ENCODE measurements at places on chromosomes 7 and 10. TPM values are rescaled to one million over a fixed set of nuclear protein-coding genes. Genes with fewer than 3 reads are reported as not detected.

DNA sequence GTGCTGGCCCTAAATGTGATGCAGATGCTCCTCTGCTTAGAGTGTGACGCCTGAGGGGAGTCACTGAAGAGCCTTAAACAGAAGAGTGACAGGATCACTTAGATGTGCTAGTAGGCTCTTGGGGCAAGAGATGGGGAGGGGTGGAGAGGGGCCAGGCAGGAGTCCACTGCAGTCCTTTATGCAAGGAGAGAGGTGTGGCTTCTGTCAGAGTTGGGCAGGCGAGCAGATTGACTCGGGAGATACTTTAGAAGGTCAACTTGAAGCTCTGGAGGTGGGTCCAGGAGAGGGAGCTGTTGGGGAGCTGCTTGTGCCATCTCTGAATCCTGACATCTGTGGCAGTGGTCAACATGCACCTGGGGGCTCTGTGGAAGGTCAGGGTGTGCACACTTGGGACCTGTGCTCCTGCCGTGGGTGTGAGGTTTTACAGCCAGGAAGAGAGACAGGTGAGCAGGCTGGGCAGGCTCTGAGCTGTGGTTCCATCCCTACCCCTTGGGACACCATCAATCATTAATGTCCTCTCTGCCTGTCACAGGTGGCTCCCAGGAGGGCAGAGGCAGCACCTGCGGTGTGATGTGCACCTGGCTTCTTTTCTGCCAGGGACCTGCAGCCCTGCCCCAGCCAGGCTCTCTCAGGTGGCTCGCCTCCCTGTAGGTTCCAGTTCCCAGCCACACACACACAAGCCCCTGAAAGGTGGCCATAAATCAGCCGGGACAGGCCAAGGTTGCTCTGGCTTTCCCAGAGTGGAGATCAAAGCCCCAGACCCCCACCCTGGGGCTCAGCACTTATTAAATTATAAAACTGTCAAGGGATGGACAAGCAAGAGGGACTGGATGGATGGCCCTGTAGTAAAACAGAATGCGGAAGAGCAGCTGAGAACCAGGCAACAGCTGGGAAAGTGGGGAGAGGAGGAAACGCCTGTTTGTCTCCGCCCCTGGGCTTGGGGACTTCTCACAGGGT lies 14.0 kb downstream of the NEURL1 start:
- no peaks in the 10 kb centered on the region for H3K27me3 ChIP-seq
- DNase-seq, result no peak

Gene HOXA3
- total RNA-seq, result 7.0 TPM

DNA sequence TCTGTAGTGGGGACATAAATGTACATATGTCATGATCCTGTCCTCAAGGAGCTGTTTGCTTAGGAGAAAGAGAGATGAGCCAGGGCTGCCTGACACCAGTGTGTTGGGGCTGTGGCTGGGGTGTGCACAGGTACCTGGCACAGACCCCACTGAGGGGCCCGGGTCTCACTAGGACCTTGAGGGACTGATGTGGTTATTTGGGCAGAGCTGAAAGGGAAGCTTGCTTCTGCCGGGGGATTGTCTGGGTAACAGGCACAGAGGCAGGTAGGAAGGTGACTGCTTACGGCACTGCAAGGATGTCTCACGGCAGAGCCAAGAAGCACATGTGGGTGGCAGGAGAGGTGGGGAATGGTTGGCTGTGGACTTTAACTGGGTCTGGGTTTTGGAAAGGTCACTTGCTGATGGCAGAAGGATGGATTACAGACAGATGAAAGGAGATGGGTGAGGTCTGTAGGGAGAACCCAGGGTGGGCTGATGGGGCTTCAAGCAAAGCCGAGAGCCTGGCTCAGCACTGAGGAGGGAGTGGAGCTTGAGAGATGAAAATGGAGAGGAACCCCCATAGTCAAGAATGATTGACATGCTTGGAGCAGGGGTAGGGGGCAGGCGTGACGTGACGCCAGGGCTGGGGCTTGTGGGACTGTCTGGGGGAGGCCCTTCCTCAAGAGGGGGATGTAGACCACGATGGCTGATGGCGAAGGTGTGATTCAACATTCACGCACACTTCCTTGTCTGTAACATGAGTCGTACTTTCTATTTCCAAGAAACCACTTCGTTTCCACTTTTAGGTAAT lies 207.7 kb upstream of the SHH start:
- no peaks in the 10 kb centered on the region for H3K27me3 ChIP-seq
- no peaks in the 10 kb centered on the region for H3K36me3 ChIP-seq
- H3K27ac ChIP-seq, result no peak overlapping the region
- no peak for DNase-seq

GRCh38 chr7:46781901-46782439 lies 799.9 kb downstream of the TNS3 start:
- DNase-seq, result no peak
- no peaks in the 10 kb centered on the region for H3K27me3 ChIP-seq
- no peaks in the 10 kb centered on the region for H3K4me1 ChIP-seq
- no peak overlapping the region for H3K27ac ChIP-seq

Gene GATA3
- total RNA-seq, result not detected

Data from tibial nerve (tissue), 4 donors.